ENCODE measurements at places on chromosomes 2 and 18.

- no peak for DNase-seq
Observed at GRCh38 chr2:16225545-16225944, 285.2 kb downstream of the MYCN start.

DNA sequence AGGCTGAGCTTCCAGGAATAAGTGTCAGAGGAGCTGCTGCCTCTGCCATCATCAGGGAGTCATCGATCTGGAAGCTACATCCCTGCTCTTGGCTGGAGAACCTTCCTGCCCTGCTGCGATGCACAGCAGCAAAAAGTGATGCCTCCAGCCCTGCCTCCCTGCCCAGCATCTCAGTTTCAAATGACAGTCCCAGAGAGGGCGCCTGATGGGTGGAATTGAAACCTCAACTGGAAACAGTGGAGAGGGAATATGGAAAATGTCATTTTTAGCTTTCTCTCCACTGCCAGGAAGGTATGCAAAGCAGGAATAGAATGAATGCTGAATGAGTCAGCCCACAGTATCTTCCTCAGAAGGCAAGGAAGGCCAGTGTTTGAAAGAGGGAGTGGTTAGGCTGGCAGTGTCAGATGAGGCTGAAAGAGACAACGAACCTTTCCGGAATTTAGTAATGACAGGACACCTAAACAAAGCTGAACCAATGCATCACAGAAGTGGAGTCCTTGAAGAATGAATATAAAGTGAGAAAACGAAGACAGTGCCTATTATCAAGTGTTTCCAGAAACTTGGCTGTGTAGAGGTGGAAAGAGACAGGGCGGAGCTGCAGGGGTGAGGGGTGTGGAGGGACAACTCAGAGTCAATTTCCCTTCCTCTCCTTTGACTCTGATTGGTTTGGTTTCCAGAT lies 153.9 kb upstream of the NDUFV2 start:
- DNase-seq: no peak

DNA sequence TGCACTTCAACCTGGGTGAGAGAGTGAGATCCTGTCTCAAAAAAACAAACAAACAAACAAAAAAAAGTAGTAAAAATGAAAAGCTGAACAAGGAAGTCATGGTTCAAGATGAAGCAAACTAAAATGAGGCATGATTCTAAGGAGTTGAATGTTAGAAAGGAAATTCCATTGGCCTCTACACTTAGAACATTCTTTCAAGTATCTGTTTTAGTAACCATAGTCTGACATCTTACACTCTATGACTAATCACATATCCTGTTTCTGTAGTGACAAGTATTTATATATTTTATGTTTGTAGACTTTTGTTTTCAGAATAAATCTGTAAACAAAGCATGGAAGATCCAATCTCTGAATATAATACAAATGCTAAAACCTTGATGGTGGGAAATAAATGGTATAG lies 164.1 kb downstream of the KIAA1328 start:
- DNase-seq: no peak

- DNase-seq: no peak
Observed at GRCh38 chr2:80392441-80392840, 87.9 kb upstream of the LRRTM1 start.

DNA sequence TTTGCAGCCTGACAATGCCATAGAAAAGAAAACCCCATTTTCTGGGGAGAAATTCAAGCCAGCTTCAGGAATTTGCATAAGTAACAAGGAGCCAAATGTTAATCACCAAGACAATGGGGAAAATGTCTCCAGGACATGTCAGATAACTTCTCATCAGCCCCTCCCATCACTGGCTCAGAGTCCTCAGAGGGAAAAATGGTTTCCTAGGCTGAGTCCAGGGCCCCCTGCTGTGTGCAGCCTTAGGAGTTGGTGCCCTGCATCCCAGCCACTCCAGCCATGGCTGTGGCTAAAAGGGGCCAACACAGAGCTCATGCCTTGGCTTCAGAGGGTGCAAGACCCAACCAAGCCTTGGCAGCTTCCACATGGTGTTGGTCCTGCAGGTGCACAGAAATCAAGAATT lies 63.7 kb upstream of the FANCL start:
- no peak for DNase-seq

DNA sequence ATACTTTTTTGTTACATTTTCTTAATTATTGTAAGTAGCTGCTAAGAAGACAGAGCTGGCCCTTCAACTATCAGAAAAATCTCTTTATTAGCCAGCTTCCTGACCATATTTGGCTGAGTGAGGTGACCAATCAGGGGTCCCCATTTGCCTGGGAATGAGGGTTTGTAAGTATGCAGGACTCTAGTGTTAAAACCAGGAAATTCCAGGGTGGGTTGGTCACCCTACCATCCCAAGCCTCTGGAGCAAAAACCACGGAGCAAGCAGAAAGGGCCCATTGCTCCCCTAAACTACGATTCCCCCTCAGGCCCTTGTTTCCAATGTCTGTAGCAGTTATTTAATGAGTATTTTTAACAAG lies 165.6 kb upstream of the NCKAP5 start:
- no peak for DNase-seq

GRCh38 chr18:47591429-47591828 lies 339.0 kb downstream of the SMAD2 start:
- DNase-seq: no peak

Data from activated naive CD4-positive, alpha-beta T cell treated with anti-CD3 and anti-CD28 coated beads, Interleukin-2, amount 50 U/mL, for 16 hours (primary cell).